IgD-negative memory B cell (primary cell): ENCODE measurements at places on chromosomes 1 and 21. TPM values are rescaled to one million over a fixed set of nuclear protein-coding genes. Genes with fewer than 3 reads are reported as not detected.

Gene CCDC17
- 0.60 TPM for polyA plus RNA-seq

Gene FCRL3
- 84.5 TPM for polyA plus RNA-seq

Gene ORC1
- polyA plus RNA-seq, result 0.15 TPM

Gene HES5
- not detected for polyA plus RNA-seq

Gene TBX15
- not detected for polyA plus RNA-seq

Gene SERTAD4
- polyA plus RNA-seq, result not detected

Gene CSF3R
- polyA plus RNA-seq, result 1.9 TPM

Gene CLDN17
- not detected for polyA plus RNA-seq

Gene ANGEL2
- polyA plus RNA-seq, result 33.1 TPM

Gene S100A5
- polyA plus RNA-seq, result 1.4 TPM

Gene CELA2A
- not detected for polyA plus RNA-seq
